ENCODE measurements at places on chromosomes 1 and 21.

GRCh38 chr1:46718340-46718726, 581 bp downstream of the EFCAB14 start:
- no peak for DNase-seq

GRCh38 chr1:208113011-208113410, 131.2 kb downstream of the PLXNA2 start:
- no peak for DNase-seq

GRCh38 chr1:58785442-58786058, 1.7 kb upstream of the JUN start:
- no peak for DNase-seq

DNA sequence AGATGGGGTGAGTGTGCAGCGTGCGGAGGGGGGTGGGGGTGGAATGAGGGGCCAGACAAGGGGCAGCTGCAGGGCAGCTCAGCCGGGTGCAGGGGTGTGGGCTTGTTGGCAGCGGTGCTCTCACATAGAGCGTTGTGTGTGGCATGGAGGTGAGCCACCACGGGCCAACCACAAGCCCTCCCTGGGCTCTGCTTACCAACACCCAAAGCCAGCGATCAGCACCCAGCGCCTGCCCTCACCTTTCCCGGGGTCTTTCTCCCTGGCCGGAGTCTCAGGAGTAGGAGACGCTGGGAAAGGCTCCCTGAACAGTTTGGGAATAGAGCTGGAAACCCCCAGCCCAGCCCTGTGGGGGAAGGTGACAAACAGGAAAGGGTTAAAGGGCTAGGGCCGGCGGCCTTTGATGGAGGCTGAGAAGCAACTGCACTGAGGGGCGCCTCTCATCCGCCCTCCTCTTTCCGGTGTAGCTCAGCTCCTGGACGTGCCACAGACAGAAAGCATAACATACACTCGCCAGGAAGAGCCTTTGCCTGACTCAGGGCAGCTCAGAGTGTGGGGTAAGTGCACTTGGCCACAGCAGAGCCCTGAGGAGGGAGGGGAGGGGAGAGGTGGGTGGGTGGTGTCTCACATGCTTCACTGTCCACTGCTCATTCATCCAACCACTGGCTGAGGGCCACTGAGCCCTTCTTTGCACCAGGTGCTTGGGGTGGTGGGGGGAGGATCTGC, 577 bp downstream of the IKBKE start:
- DNase-seq = no peak

GRCh38 chr1:153428073-153428638, 11.8 kb downstream of the S100A7A start:
- DNase-seq = no peak

Measured in GM04503 (cell line).